ENCODE measurements at places on chromosomes 5 and 9.

DNA sequence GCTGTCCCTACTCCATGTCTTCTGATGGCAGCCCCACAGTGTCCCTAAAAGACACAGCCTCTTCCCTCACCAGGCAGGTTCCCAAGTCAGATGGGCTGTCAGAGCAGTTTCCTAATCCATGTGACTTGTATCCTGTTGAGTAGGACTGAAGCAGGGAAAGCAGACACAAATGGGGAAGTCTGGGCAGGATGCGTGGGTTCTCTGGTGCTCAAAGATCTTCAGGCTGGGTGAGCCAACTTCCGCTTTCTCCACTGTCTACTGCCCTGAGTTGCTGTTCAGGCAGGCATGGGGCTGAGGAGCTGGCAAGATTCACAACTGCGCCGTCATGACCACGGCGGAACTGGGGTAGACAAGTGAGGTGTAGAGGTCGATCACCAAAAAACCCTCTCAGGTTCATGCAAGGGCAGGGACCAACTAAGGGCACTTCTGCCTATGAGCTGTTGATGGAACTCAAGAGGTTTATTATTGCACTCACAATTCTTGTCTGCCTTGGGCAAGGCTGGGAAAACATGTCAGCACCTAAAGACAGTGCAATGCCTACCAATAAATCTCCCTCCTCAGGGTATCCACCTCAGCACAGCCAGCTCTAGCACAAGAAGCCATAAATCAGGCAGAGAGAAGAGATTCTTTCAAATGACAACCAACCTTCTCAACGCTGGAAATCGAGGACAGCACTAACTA, 83.4 kb downstream of the RAPGEF1 start:
- peak; percentile 98 for DNase-seq

GRCh38 chr9:105193560-105193959, 50.9 kb upstream of the SLC44A1 start:
- DNase-seq: no peak

DNA sequence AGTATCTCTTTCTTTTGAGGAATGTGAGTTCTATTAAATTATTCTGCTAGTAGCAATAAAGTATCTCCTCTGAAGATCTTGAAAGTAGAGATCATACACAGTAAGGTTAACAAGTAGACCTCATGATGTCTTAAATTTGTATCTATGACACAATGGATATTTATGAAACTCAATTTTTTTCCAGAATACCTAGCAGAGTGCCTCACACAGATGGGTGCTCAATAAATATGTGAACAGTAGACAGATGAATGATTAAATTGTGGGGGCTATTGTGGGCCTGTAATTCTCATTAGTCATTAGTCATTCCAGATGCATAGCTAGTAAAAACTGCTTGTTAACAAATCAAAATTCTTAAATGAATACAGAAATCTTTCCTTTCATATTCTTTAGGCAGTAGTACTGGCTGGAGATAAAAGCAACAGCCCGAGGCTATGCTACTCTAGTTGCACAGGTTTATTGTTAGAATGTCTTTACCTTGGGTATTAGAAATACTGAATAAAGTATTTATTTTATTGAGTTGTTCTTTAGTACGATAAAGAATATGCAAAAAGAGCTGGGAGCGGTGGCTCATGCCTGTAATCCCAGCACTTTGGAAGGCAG, 22.0 kb downstream of the CHD1 start:
- no peak for DNase-seq

- no peak for DNase-seq
Observed at GRCh38 chr5:5285906-5286305, 136.6 kb upstream of the ICE1 start.
